K562 (cell line): ENCODE measurements at places on chromosomes 11 and 22. TPM values are rescaled to one million over a fixed set of nuclear protein-coding genes. Genes with fewer than 3 reads are reported as not detected.
A peak's percentile ranks its signal among the peaks of the same experiment; 100 is the strongest.

The GP1BB gene
- 139 and 162 TPM in 2 replicates for total RNA-seq

The PHOX2A gene
- total RNA-seq, result not detected in 2 replicates

DNA sequence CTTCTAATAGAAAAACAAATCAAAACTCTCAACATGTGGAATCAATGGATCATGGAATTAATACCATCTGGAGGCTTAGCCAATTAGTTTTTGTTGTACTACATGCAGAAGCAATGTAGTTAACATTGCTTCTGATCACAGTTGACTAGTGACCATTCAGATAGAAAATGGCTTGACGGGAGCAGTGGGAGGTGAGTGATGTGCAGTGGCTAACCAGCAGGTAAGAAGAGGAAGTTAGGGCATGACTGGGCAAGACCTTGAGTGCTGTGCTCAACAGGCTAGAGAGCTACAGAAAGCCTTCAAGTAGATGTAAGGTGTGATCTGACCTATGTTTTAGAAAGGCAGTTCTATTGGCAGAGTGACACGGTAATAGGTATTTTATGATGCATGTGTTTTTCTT, 60.7 kb upstream of the ALKBH3 start:
- DNase-seq, result no peak

The FOLR2 gene
- total RNA-seq, result 0.20 TPM in 1 of 2 replicates, not detected in the other

- DNase-seq, result no peak
These were observed 37.2 kb upstream of the ETS1 start for GRCh38 chr11:128624269-128625175.

GRCh38 chr22:44870021-44870420, 117.6 kb downstream of the ARHGAP8 start:
- DNase-seq, result peak; percentile 49

- DNase-seq, result no peak
These were observed 77.4 kb upstream of the SPON1 start for GRCh38 chr11:13885083-13885482.

GRCh38 chr22:25546751-25547150, 17.7 kb upstream of the GRK3 start:
- no peak for DNase-seq

DNA sequence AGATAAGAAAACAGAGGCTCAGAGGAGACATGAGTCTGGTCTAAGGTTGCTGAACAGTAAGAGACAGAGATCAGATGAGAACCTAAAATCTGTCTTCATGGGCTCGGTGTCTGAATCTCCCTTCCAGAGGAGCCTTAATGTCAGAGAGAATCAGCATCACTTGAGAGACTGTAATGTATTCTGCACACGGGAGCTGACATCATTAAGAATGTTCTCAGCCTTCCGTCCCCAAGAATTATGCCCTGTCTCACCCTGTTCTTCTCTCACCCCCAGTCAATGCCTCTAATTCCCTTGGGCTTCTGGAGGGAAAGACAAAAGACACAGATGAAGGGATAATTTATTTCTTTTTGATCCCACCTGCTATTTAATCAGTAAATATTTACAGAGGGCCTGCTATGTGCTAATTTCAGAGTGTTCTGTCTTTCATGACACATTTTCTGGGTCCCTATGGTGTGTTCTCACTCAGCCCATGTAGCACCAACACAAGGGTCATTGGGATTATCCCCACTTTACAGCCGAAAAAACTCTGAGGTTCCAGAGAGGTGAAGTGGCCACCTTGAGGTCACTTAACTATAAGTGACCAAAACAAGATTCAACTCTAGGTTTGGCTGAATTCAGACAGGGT, 61.8 kb downstream of the CD82 start:
- DNase-seq, result no peak

The XKR3 gene
- total RNA-seq, result 11.3 and 11.5 TPM in 2 replicates

- no peak for DNase-seq
These were observed 2.4 kb downstream of the SHISA8 start for GRCh38 chr22:41912338-41913039.

The NXF1 gene
- total RNA-seq, result 60.2 and 64.7 TPM in 2 replicates

The KCNQ1OT1 gene
- total RNA-seq, result 1.4 and 1.7 TPM in 2 replicates

DNA sequence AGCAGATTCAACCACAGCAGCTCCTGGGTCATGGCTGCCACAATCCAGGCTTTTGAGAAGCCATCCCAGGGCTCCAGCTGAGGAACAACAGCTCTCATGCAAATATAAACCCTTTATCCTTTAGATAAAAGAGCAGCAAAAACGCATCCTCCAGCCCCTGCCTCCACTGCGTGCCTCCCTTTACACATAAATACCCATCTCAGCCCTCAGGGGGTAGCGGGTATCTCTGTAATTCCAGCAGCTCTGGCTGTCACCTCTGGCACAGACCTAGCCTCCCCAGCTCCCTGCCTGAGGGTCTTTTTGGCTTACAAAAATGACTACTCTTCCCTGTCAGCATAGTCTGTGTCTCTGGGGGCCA, 21.6 kb downstream of the LMO1 start:
- no peak for DNase-seq

The OR52I2 gene
- not detected in 2 replicates for total RNA-seq

- no peak for DNase-seq
These were observed 101.4 kb downstream of the ZBTB16 start for GRCh38 chr11:114160894-114161293.

DNA sequence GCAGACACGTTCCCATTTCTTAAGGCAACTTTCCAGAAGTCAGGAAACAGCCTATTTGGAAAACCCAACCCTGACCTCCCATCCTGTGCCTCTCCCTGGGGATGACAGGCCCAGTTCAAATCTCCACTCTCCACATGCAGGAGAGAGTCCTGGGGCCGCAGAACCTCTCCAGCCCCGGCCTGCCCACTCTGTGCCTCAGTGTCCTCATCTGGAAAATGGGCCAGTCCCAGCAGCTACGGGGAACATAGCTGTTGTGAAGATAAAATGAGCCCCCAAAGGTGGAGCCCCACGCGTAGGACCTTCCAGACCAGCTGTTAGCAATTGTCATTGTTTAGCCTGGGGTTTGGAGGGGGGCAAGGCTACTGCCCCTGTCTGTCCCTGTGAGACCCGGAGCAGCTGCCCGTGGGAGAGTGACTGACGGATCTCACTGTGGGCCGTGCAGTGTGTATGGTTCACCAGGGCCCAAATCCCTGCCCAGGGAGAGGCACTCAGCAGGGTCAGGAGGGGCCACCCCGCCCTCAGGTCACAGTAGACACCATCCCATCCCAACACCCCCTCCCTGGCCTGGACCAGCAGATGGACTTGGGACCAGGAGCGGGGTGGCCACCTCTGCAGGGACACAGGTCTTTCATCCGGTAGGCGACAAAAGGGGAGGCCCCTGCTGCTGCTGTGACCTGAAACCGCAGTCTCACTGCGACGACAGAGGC, 145.9 kb downstream of the CTTN start:
- no peak for DNase-seq
